Stimulated activated CD4-positive, alpha-beta T cell treated with anti-CD3 and anti-CD28 coated beads, Interleukin-1b, Interleukin-23, amount 100 ng/mL, for 1 hour (primary cell): ENCODE measurements at places on chromosomes 4 and X.

DNA sequence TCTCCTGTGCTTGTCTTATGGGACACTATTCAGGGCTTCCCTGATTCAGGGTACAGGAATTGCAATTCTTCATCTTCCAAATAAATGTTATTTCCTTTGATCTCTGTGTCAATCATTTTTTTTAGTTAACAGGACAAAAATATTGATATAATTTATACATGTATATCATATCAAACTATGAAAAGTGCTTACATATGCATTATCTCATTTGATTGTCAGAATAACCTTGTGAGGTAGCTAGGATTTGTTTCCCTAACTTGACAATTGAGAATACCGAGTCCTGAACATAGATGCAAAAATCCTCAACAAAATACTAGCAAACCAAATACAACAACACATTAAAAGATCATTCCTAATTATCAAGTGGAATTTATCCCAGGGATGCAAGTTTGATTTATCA is 11.5 kb upstream of the SERPINA7 start:
- no peak for DNase-seq

DNA sequence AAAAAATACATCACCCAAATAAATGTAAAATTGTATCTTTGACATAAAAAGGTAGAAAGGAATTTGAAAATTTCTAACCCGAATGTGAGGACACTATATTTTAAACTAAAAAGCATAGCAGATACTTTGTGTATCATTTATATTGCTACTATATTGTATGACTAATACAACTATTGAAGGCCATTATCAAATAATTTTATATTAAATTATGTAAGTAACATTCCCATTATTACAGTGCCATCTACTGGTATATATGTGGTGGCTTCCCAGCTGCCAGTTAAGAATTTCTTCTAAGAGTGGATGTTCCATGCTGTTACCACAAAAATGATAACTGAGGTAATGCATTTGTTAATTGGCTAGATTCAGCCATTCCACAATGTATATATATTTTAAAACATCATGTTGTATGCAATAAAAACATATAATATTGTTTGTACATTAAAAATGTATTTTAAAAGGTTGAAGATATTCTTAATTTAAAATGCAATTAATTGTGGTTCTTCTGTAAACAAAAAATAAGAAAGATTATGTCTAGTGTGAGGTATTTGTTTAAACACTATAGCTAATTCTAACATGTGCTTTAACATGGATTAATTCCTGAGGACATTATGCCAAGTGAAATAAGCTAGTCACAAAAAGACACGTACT is 65.3 kb downstream of the EGF start:
- DNase-seq = no peak

GRCh38 chr4:167492007-167492406 is 257.7 kb upstream of the SPOCK3 start:
- no peak for DNase-seq

GRCh38 chr4:136392576-136392975 is 1139.7 kb downstream of the PCDH18 start:
- no peak for DNase-seq

GRCh38 chrX:635428-636090 is 5.0 kb downstream of the SHOX start:
- no peak for DNase-seq

GRCh38 chr4:129043523-129043922 is 49.8 kb downstream of the SCLT1 start:
- no peak for DNase-seq

GRCh38 chr4:32002037-32002747 is 1282.0 kb downstream of the PCDH7 start:
- no peak for DNase-seq

DNA sequence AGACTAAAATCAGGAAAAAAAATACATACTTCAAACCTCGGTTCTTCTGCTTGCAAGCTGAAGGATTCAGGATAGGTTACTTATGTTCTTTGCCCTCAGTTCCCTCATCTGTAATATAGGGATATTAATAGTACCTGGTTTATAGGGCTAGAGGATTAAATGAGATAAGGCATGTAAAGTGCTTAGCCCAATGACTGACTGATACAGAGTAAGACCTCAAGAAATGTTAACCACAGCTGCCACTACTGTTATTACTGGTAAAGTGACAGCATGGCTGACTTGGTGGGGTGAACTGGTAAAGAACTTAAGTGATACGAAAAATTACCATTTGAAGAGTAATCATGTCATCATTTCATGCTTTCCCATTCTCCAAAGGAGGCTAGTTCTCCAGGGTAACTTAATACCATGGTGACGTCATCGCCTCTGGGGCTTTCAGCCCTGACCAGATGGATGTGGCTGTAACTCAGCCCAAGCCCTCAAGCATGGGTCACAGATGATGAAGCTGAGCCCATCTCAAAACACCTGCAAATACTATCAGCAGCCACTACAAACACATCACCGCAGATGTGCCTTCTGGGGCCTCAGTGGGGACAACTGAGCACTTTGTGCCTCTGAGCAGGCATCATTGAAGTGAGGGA is 44.5 kb upstream of the SCML1 start:
- DNase-seq = no peak

GRCh38 chr4:85587952-85588351 is 113.0 kb downstream of the ARHGAP24 start:
- DNase-seq = no peak

DNA sequence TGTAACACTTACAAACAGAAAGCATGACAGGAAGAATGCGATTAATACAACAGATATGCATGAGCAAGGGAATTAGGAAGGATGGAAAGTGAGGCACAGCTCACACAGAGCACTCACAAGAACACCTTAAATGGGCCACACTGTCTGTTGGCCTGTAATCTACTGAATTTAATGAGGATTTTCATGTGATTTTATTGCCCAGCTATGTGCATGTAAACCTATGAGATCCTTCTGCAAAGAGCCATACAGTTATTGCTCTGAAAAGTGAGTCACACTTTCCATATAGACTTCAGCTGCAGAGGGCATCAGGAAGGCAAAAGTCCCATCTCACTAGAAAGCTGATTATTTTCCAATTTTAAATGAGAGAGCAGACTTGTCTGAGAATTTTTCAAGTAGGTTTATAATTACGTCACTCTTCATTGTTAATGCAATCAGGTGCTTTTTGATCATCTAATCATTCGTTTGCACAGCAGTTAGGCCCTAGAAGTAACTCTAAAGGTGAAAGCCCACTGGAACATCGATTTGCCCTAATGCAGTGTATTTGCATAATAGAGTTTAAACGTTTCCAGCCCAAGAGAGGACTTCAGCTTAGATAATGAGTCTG is 832.7 kb upstream of the INTU start:
- DNase-seq = no peak

DNA sequence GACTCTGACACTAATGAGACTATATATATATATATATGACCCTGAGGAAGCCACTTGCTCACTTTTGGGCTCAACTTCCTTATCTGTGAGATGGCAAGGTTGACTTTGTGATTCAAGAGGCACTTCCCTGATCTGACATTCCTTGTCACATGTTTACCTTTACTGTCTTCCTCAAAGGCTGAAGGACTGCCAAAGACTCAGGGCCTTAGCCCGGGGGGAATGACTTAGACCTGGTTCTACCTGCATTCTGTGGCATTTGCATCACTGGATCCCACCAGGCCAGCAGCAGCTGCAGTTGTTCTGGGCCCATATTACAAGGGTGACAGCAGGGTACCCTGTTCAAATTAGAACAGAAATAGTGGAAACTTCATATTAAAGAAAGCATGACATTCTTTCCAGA is 3.1 kb upstream of the HS6ST2 start:
- no peak for DNase-seq

DNA sequence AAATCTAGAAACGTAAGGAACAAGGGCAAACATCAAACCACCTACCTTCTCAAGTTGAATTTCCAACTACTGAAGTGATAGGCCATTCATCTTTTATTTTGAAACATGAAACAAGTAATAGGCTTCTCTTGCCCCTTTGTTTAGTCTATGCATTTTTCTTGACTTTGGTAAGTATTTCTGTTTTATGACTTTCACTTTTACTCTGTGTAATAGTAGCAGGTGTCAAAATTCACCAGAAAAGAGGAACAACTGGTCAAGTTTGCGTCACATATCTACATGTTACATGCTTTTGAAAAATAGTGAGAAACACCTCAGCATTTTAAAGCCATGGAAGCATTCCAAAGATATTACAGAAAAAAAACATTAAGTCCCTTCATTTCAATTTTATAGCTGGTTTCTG is 157.1 kb upstream of the FTHL17 start:
- no peak for DNase-seq

DNA sequence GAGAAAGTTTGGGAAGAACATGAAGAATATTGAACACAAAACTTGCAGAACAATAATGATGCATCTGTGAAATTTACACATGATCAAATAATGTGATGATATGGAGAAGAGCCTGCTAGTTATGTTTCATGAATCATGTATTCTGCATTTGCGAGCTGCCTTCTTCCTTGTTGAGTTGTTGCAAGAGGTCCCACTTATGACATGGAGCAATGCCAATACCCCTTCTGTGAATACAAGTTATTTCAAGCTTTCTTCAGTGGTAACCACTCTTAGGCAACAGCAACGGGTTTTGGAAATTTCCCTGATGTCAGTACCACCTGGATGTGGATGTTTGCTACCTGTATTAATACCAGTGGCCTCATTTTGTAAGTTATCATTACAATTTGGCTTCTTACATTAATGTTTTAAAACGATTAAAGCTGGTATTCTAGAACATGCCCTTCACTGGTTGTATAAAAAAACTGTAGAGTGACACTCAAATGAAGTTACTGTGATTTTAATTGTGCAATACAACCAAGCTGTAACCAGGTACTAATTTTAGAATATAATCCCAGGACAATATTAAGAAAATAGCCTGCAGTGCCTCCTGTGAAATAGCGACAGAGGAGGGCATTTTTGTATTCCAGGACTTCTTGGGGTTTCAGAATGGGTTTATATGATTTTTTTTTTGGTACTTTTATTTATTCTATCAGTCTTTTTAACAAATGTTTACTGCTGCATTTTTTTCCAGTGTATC is 25.3 kb downstream of the IQCM start:
- DNase-seq = no peak

DNA sequence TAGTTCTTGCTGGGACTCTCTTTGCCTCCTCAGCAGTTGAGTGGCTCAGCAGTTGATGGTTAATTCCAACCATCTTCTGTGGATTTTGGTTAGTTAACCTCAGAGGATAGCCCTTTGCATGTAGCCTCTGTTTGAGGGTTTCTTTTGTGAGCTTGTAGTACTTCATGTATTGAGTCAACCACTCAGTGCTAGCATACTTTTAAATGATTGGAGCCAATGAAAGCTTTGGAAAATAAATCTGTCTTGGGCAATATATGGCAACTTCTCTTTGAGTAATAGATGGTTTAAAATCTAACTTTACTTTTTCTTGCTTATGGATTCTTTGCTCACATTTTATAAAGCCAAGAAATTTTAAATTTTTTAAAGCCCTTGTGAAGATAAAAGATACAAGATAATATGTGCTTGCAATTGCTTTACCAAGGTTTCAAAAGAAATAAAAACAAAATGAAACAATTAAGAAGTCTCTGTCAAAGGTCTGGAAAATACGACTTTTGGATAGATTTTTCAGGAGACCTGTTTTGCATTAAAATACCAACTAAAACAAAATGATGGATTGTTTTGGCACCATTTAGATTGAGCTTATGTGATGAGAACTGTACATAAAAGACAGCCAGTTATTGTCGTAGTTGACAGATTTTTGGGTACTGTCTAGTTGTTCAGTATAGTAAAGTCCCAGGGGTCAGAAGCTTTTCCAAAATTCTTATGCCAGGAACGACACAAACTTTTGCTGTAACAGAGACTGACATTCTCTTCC is 181.9 kb downstream of the SPRY1 start:
- no peak for DNase-seq

DNA sequence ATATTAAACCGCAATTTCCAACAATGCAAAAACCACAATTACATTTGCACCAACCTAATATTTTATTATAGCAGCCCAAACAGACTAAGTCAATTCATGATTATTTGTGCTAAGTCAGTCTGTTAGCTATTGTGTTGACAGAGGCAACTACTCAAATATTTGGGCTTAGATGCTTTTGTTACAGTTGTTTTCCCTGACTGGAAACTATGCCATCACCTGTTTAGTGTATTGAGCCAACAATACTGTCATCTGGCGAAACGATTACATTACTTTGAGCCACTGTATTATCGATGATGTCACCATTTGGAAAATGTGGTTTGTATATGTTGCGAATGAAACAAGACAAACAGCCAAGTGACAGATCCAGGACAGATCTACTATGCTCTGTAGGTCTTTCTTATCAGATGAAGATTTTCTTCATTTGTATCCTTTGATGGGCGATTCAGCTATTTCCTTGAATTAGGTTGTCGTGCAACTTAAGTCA is 38.7 kb upstream of the INTS6L start:
- DNase-seq = no peak
